Liver (tissue), 10 donors: ENCODE measurements at places on chromosomes 3 and 15. TPM values are rescaled to one million over a fixed set of nuclear protein-coding genes. Genes with fewer than 3 reads are reported as not detected.

The ZNF620 gene
- polyA plus RNA-seq = 0.95 TPM

The KBTBD13 gene
- polyA plus RNA-seq = not detected

The NANOGP8 gene
- polyA plus RNA-seq = not detected

The WDR93 gene
- polyA plus RNA-seq = 0.08 TPM

The SCAMP5 gene
- polyA plus RNA-seq = 5.6 TPM

DNA sequence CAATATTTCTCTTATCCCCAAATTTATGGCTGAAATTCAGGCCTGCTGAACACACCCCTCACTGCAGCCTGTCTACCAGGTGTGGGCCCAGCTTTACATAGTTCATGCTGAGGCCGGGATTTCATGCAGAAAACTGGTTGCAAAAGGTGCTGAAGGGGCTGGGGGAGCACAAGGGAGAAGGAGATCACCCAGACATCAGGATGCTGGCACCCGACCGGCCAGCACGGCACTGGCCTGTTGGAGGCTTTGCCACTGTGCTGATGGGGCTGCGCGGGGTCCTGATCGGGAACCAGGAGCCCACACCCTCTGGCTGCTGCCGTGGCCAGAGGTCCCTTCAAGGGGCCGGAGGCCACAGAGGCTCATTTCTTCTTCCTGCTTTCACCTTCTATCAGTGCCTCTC, 177.9 kb upstream of the C2CD4B start:
- no peaks in the 10 kb centered on the region for H3K27me3 ChIP-seq
- DNase-seq = no peak
- H3K4me3 ChIP-seq = no peak overlapping the region
- H3K27ac ChIP-seq = no peak overlapping the region
- no peaks in the 10 kb centered on the region for H3K4me1 ChIP-seq

DNA sequence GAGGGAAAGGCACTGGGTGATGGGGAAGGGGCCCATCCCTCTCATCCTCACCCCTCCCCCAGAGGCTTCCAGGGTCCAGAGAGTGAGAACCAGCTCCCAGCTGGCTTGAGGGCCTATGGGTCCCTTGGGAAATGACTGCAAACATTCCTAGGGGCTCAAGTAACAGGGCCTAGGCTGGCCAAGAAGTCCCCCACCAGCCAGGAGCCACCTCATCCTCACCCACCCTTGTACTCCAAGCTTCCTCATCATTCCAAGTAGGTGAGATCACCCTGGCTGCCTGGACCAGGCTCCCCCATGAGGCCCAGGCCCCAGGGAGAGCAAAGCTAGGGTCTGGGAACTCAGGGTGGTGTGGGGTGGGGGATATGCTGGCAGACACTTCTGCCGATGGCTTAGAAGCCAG, 14.8 kb downstream of the LOXL1 start:
- H3K4me1 ChIP-seq = peaks cover 3% of the 10 kb centered on the region
- no peak overlapping the region for H3K4me3 ChIP-seq
- no peaks in the 10 kb centered on the region for H3K27me3 ChIP-seq
- DNase-seq = no peak
- no peaks in the 10 kb centered on the region for H3K36me3 ChIP-seq

DNA sequence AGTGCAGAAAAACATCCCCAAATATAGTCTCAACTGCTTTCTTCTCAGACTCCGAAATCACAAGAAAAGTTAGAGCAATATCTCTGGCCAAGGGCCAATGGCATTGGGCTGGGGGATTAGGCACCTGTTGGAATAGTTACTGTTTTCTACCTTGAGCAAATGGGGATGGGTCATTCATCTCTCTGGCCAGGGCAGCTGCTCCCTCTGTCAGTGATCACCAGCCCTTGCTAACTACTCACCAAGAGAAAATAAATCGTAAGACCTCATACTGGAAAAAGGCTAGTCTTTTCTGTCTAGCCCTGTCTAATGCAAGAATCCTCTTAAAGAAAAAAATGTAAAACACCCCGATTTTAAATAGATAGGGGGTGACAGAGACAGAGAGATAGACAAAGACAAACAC, 10.9 kb downstream of the CERS3 start:
- no peak for DNase-seq
- H3K36me3 ChIP-seq = no peaks in the 10 kb centered on the region
- no peaks in the 10 kb centered on the region for H3K27me3 ChIP-seq
- H3K4me3 ChIP-seq = no peak overlapping the region
- peak overlapping the region; percentile 90 for H3K27ac ChIP-seq
- peaks cover 13% of the 10 kb centered on the region for H3K4me1 ChIP-seq

GRCh38 chr3:51975852-51976549, 1.1 kb downstream of the ABHD14A start:
- H3K36me3 ChIP-seq = no peaks in the 10 kb centered on the region
- H3K4me1 ChIP-seq = peaks cover 23% of the 10 kb centered on the region
- no peaks in the 10 kb centered on the region for H3K27me3 ChIP-seq
- peak overlapping the region; percentile 60 for H3K4me3 ChIP-seq

- no peaks in the 10 kb centered on the region for H3K27me3 ChIP-seq
- H3K27ac ChIP-seq = no peak overlapping the region
- H3K4me1 ChIP-seq = peaks cover 17% of the 10 kb centered on the region
- DNase-seq = peak; percentile 21
- H3K4me3 ChIP-seq = no peak overlapping the region
- no peaks in the 10 kb centered on the region for H3K36me3 ChIP-seq
These were observed 6.7 kb upstream of the SRP14 start for GRCh38 chr15:40045572-40046217.

GRCh38 chr3:64353226-64353625, 128.0 kb upstream of the PRICKLE2 start:
- no peak overlapping the region for H3K4me3 ChIP-seq
- peaks cover 3% of the 10 kb centered on the region for H3K4me1 ChIP-seq
- no peak overlapping the region for H3K27ac ChIP-seq
- H3K36me3 ChIP-seq = no peaks in the 10 kb centered on the region

DNA sequence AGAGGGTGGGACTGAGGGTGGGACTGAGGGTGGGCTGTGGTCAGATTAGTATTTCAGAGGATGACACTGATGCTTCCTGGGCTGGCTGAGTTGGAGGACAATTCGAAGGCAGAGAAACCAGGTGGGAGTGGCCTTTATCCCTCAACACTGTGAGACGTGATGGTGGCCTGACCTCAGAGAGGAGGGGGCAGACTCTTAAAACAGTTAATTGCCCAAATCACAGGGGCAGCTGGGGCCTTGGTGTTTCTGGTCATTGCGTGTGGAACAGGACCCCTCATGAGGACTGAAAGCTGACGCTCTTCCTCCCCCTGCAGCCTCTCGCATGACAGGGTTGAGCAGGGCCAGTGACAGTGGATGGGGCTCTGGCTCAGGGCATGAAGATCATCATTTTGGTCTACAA, 18.7 kb downstream of the DNASE1L3 start:
- H3K4me1 ChIP-seq = peaks cover 28% of the 10 kb centered on the region
- no peaks in the 10 kb centered on the region for H3K36me3 ChIP-seq
- H3K27ac ChIP-seq = peak overlapping the region; percentile 70
- H3K27me3 ChIP-seq = no peaks in the 10 kb centered on the region

GRCh38 chr3:188339410-188340295, 185.7 kb downstream of the LPP start:
- peaks cover 10% of the 10 kb centered on the region for H3K4me1 ChIP-seq
- H3K4me3 ChIP-seq = no peak overlapping the region
- H3K36me3 ChIP-seq = no peaks in the 10 kb centered on the region
- DNase-seq = no peak

DNA sequence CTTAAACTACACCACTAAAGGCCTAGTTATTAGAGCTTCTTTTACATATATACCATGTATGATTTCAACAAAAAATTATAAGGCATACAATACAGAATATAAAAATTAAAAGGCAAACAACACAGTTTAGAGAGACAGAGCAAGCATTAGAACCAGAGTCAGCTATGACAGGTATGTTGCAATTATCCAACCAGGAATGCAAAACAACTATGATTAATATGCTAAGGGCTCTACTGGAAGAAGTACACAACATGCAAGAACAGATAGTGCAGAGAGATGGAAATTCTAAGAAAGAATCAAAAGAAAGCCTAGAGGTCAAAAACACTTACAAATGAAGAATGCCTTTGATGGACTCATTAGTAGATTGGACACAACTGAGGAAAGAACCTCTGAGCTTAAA, 39.6 kb downstream of the CCDC54 start:
- no peak overlapping the region for H3K27ac ChIP-seq
- no peaks in the 10 kb centered on the region for H3K36me3 ChIP-seq
- no peaks in the 10 kb centered on the region for H3K27me3 ChIP-seq
- no peak overlapping the region for H3K4me3 ChIP-seq

DNA sequence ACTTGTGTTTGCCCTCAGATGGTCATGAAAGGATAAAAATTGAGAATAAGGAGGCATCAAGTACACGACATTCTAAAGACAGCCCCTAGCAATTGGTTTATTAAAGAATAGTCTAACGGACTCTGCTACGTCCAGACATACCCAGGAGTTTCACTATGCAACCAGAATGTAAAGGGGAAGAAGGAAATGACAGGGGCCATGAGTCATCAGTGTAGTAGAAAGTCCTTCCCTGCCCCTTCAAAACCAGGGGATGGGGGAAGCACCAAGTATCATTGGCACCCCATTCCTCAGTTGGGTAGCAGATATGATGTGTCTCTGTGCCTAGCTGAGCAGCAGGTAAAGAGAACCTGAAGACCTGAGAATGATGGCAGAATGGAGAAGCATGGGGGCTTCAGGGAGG, 367.4 kb downstream of the IL20RB start:
- H3K36me3 ChIP-seq = no peaks in the 10 kb centered on the region
- H3K27ac ChIP-seq = no peak overlapping the region
- H3K4me1 ChIP-seq = no peaks in the 10 kb centered on the region

GRCh38 chr15:92322566-92323355, 70.9 kb upstream of the ST8SIA2 start:
- H3K27ac ChIP-seq = no peak overlapping the region
- H3K27me3 ChIP-seq = no peaks in the 10 kb centered on the region
- DNase-seq = no peak
- no peaks in the 10 kb centered on the region for H3K36me3 ChIP-seq
- H3K4me1 ChIP-seq = no peaks in the 10 kb centered on the region

- H3K27ac ChIP-seq = no peak overlapping the region
- DNase-seq = no peak
- H3K4me3 ChIP-seq = no peak overlapping the region
These were observed 17.4 kb upstream of the NPTN start for GRCh38 chr15:73650416-73651126.

GRCh38 chr3:133531981-133532380, 41.5 kb upstream of the CDV3 start:
- no peak overlapping the region for H3K4me3 ChIP-seq
- no peak overlapping the region for H3K27ac ChIP-seq
- H3K36me3 ChIP-seq = no peaks in the 10 kb centered on the region
- H3K27me3 ChIP-seq = no peaks in the 10 kb centered on the region
- no peak for DNase-seq

DNA sequence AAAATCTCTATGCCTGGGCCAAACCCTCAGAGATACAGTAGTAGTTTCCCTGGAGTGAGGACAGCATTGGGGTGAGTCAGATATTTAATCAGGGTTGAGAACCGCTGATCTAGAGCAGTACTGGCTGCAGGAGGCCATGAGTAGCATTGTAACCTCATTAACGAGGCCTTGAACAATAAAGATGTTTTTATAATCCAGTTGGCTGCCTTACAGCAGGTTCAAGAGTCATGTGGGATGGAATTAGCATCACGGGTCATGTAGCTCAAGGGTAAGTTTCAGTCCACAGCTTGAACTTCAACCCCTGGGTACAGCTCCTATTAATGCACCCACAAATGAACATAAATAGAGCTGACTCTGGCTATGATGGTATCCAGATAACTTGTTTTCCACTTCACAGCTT, 5.1 kb downstream of the HPS3 start:
- no peak overlapping the region for H3K4me3 ChIP-seq
- no peaks in the 10 kb centered on the region for H3K27me3 ChIP-seq
- H3K27ac ChIP-seq = no peak overlapping the region
- no peak for DNase-seq
- no peaks in the 10 kb centered on the region for H3K4me1 ChIP-seq

DNA sequence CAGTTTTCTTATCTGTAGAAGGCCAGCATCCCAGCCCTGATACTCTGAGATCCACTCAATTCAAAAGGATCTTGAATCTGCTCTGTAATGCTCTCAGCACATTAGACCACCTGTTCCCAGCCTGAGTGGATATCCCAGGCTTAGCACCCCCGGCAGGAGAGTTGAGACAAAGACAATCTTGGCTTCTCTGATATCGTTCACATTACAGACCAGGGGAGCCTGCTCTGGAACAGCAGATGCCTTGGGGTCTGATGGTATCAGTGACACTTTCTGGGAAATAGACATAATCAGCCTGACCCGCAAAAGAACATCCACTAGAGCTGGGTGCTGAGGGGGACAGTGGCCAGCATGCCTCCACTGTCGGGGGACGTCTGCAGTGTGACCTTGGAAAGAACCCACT, 70.6 kb downstream of the BDH1 start:
- H3K27ac ChIP-seq = no peak overlapping the region
- H3K27me3 ChIP-seq = no peaks in the 10 kb centered on the region
- no peaks in the 10 kb centered on the region for H3K36me3 ChIP-seq
- peaks cover 2% of the 10 kb centered on the region for H3K4me1 ChIP-seq
- H3K4me3 ChIP-seq = no peak overlapping the region

- H3K4me3 ChIP-seq = no peak overlapping the region
- no peak for DNase-seq
- H3K36me3 ChIP-seq = no peaks in the 10 kb centered on the region
- H3K27ac ChIP-seq = no peak overlapping the region
- H3K4me1 ChIP-seq = peaks cover 9% of the 10 kb centered on the region
- H3K27me3 ChIP-seq = no peaks in the 10 kb centered on the region
These were observed 3.4 kb upstream of the RARB start for GRCh38 chr3:25424614-25425013.

DNA sequence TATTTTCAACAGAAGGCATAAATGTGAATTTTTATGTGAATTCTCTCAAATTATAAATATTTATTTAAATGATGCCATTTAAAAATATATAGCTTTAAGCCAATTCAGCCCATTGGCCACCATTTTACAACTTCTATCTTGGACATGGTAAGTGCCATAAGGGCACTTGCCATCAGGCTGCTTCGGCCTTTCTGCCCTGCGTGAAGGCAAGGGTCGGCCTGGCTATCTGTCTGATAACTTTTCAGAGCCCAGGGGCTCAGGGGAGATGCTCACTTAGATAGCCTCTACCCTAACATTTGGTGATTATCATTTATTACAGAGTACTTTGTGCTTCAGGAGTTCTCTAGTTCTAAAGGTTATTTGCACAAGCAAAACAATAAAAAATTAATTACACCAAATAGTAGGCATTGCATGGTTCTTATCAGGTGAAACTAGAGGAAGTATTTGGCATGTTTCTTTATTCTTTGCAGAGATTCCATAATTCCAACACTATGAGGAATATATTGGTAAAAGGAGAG, 62.4 kb upstream of the MBNL1 start:
- H3K4me1 ChIP-seq = peaks cover 9% of the 10 kb centered on the region
- H3K36me3 ChIP-seq = no peaks in the 10 kb centered on the region
- no peak for DNase-seq

- no peak overlapping the region for H3K4me3 ChIP-seq
- DNase-seq = no peak
- H3K27ac ChIP-seq = no peak overlapping the region
- H3K27me3 ChIP-seq = no peaks in the 10 kb centered on the region
These were observed 88.1 kb upstream of the SPRED1 start for GRCh38 chr15:38164507-38164906.
